ENCODE measurements at places on chromosomes 11 and 22.

GRCh38 chr11:12963792-12964536, 45.2 kb upstream of the RASSF10 start:
- no peaks in the 10 kb centered on the region for H3K27me3 ChIP-seq
- peak; percentile 86 for DNase-seq
- peaks cover 18% of the 10 kb centered on the region for H3K4me1 ChIP-seq
- no peaks in the 10 kb centered on the region for H3K36me3 ChIP-seq
- H3K4me3 ChIP-seq, result no peak overlapping the region
- no peak overlapping the region for H3K27ac ChIP-seq

- H3K36me3 ChIP-seq, result no peaks in the 10 kb centered on the region
- peaks cover 1% of the 10 kb centered on the region for H3K27me3 ChIP-seq
- peaks cover 4% of the 10 kb centered on the region for H3K4me1 ChIP-seq
- no peak overlapping the region for H3K4me3 ChIP-seq
Measured at GRCh38 chr11:2778630-2779498, 79.1 kb upstream of the KCNQ1OT1 start.

GRCh38 chr11:112719736-112720525, 241.3 kb upstream of the NCAM1 start:
- DNase-seq, result no peak
- no peaks in the 10 kb centered on the region for H3K36me3 ChIP-seq
- H3K27me3 ChIP-seq, result no peaks in the 10 kb centered on the region
- H3K27ac ChIP-seq, result no peak overlapping the region

DNA sequence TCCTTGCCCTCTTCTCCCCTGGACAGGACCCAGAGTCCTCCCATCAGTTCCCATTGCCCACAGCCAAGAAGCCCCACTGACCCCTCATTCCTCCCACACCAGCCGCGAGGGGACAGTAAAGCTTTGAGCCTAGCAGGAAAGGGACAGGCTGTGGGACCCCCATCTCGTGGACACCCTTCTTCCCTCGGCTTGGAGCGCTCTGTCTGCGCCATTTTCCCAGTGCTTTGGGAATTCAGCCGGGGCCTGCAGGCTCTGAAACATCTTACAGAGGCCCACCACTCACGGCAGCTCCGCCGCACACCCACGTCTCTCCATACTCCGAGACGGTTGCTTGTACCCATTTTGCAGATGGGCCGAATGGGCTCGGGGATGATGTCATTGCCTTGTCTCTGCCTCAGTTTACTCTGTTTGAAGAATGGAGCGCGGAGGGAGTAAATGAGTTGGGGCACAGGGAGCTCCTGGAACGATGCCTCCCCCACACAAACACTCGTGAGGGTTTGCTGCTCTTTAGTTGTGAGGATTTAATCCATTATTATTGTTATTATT, 447.7 kb downstream of the TBC1D22A start:
- no peaks in the 10 kb centered on the region for H3K4me1 ChIP-seq
- no peak overlapping the region for H3K4me3 ChIP-seq
- H3K27me3 ChIP-seq, result no peaks in the 10 kb centered on the region
- DNase-seq, result no peak

DNA sequence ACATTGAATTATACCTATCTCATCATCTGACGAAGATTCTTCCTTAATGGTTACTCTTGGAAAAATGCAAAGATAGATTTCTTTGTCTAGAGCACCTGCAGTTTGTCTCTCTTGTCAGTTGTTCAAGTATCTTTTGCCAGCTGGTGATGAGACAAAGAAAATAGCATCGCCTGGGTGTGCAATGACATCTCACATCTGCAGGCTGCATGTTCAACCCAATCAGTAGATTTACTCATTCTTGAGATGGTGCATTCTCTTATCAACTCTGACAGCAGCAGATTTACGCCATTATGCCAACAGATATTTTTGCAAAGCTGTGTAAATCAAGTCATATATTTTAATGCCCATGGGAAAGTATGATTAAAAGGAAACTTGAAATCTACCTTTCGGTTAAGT, 164.6 kb upstream of the PDGFD start:
- no peaks in the 10 kb centered on the region for H3K36me3 ChIP-seq
- no peak for DNase-seq
- H3K27ac ChIP-seq, result no peak overlapping the region

DNA sequence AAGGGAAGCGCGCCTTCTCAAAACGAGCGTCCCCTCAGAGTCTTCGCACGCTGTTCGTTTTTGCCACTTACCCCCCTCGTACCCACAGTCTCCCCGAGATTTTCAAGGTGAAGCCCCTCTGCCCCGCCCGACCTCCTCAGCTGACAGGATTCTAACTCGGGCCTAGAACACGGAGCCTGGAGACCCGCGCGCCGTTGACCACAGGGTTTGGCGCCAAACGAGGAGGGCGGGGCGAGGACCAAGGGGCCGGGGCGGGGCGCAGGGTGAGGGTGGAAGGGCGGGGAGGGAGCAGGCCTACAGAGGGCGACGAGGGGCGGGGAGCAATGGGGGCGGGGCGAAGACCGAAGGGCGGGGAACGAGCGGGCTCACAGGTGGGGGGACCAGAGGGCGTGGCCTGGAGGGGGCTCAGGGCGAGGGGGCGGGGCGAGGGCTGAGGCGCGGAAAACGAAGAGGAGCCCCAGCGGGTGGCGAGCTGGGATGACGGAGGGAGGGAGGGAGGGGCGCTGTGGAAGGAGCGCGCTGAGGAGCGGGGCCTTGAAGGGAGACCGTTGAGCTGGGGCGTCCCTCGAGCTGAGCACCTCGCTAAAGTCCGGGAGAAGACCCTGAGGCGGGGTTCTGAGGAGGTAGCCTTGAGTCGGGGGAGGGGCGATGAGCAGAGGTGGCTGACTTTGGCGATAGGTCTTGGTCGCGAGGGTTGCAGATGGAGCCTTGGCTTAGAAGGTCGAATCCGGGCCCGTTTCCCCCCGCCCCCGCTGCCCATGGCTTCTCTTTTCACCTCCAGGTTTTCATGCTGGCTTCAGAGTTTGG, at the start of gene DMC1:
DMC1 (minus strand) TSS at position 212 of the 807 bp plus-strand sequence. CDS start 1,927 bp downstream, outside the sequence.
- no peaks in the 10 kb centered on the region for H3K36me3 ChIP-seq
- peaks cover 11% of the 10 kb centered on the region for H3K27me3 ChIP-seq
- H3K4me1 ChIP-seq, result peaks cover 9% of the 10 kb centered on the region
- H3K4me3 ChIP-seq, result peak within 1 kb of the TSS; percentile 62
- peak; percentile 99 for DNase-seq

DNA sequence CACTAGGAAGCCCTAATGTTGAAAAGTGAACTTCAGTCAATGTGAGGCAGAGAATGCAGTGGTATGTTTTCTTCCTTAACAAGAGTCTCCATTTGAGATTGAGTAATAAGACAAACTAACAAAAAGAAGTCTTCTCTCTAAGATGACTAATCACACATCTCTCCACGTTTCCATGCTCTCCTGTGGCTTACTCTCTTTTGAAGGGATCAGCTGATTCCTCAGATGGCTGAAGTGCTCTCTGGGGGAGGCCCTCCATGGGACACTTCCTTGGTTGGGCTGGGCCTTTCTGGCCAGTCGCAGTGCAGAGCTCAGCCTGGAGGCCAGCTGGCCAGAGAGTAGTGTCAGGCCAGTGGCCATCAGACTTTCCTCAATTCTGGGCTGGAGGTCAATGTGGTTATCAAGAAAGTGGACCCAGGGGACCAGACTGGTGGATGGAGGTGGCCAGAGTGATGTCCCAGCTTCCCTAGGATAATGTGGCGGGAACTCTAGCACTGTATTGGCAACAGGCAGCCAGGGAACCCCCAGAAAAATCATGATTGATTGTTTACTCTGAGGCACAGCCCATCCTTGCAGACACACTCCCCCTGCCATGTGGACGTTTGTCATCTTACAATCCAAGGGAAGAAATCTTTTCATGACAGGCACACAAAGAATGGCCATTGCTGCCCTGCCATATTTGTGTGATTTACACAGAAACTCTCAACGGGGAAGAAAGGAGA, 14.5 kb downstream of the CSRP3 start:
- H3K27ac ChIP-seq, result no peak overlapping the region
- peaks cover 18% of the 10 kb centered on the region for H3K4me1 ChIP-seq
- no peak overlapping the region for H3K4me3 ChIP-seq
- H3K27me3 ChIP-seq, result no peaks in the 10 kb centered on the region
- no peaks in the 10 kb centered on the region for H3K36me3 ChIP-seq

DNA sequence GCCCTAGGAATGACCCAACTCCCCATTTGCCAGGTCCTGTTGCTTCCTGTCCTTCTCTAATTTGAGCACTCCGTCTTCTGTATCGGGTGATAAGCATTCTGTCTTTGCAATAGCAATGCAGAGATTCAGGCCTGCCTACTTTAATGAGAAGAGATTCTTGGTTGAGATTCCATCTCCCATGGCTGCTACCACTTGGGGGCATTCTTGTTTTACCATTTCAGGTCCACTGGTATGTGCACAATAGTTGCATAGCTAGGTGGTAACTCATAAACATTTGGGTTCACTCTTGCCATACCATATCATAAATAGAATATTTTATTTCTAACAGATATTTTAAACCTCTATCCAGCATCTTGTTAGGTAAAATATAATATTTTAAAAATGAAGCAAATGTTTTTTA, 34.4 kb upstream of the CALCB start:
- no peaks in the 10 kb centered on the region for H3K4me1 ChIP-seq
- no peaks in the 10 kb centered on the region for H3K27me3 ChIP-seq
- no peaks in the 10 kb centered on the region for H3K36me3 ChIP-seq
- H3K27ac ChIP-seq, result no peak overlapping the region
- DNase-seq, result peak; percentile 23
